ENCODE measurements at places on chromosomes 2 and 18.

DNA sequence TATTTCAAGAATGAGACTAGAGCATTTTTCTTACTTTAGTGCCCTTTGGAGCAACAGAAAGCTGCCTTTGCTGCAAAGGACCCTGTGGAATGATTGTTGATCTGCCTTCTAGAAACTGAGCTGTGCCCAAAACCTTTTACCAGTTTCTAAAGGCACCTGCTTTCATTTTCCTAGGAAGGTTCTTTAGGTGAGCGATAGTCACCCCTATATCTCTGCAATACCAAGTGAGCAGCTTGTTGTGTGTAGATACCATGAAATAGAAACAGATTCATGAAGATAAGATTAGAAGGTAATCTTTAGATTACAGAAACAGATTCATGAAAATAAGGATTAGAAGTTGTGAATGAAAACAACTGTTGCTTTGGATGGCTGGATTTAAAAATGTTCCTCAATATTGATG, 202.3 kb downstream of the PLCL1 start:
- no peak for DNase-seq

GRCh38 chr2:232273903-232274643, 104.5 kb upstream of the ALPP start:
- DNase-seq, result no peak

- no peak for DNase-seq
Measured at GRCh38 chr2:10750610-10751009, 29.2 kb downstream of the ATP6V1C2 start.

DNA sequence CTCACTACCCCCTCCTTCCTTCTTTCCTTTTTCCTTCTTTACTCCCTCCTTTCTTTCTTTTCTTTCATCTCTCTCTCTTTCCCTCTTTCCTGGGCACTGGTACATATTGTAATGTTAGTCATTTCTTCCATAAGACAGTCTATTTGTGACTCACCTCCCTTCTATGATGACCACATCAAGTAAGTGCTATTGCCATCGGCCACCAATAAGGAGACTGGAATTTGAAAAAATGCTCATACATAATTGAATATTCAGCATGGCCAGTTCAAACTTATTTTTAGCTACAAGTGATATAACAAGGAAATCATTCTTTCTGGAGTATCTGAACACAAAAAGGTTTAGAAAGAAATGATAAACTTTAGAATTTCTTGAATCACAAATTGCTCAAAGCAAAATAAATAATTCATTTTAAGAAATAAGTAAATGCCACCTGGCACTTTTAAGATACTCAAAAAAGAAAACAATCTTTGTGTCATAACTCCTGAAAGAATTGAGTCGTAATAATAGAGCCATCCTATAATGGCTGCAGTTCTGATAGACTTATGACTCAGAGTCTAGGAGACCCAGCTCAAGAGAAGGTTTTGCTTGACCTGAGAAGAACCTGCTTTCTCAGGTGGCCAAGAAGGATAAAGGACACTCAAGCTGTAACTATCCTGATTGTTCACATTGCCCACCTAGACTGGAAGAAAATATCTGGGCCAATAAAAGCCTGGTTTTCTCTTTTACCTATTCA, 51.6 kb upstream of the CCBE1 start:
- peak; percentile 50 for DNase-seq

All from fibroblast of villous mesenchyme (primary cell).